ENCODE measurements at places on chromosomes 3 and 15.
A peak's percentile ranks its signal among the peaks of the same experiment; 100 is the strongest.

- DNase-seq = no peak
These were observed 7.2 kb upstream of the STAC start for GRCh38 chr3:36373084-36373483.

GRCh38 chr3:108006881-108007331, 83.9 kb downstream of the CD47 start:
- no peak for DNase-seq

GRCh38 chr3:16506884-16507577, 6.5 kb downstream of the RFTN1 start:
- DNase-seq = no peak

GRCh38 chr3:169002689-169003088, 660.8 kb downstream of the MECOM start:
- DNase-seq = no peak

GRCh38 chr15:42371096-42371495, 11.8 kb downstream of the CAPN3 start:
- no peak for DNase-seq

- no peak for DNase-seq
These were observed 114.0 kb downstream of the RFTN1 start for GRCh38 chr3:16399473-16399872.

- DNase-seq = no peak
These were observed 28.7 kb downstream of the TIPIN start for GRCh38 chr15:66327736-66328135.

GRCh38 chr3:176631165-176631564, 566.1 kb downstream of the TBL1XR1 start:
- no peak for DNase-seq

DNA sequence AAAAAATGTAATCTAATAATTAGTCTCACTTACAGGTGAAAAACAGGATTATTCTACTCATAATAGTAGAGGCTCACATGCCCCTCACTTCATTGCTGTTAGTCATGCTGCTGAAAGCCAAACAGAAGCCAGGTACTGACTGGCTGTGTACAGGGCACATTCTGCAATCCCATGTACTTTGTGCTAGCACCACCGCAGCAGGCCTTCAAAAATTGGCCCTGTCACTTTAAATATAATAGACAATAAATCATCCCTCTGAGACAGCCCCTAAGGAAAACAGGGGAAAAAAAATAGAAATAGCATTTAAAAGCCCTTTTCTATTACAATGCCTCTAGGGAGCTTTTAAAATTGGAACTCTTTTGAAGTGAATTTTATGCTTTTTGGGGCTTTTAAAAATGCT, 723.8 kb downstream of the TUSC7 start:
- DNase-seq = no peak

DNA sequence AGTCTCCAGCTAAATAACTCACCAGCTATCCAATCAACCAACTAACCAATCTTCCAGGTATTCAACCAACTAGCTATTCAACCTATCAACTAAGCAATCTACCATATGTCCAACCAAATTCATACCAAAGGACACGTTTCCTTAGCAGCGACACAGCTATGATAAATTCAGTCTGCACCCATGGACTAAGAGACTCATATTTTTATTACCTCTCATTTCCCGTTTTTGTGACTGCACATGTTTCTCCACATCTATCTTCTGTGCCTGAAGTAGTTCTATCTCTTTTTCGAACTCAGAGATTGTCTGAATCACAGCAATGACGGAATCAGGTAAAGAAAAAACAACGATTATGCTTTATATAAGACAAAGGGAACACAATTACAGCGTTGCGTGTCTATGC, 34.0 kb upstream of the GNB5 start:
- no peak for DNase-seq

DNA sequence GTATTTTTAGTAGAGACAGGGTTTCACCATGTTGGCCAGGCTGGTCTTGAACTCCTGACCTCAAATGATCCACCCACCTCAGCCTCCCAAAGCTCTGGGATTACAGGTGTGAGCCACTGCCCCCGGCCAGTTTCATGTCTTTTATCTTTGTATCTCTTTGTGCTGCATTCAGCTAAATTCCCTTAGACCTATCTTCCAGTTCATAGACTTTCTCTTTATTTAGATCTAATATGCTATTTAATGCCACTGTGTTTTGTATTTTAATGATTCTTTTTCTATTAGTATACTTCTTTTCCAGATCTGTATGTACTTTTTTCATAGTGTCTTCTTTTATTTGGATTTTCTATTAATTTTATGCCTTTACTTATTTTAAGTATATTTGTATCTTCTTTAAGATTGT, 14.9 kb downstream of the MINAR1 start:
- DNase-seq = no peak

- no peak for DNase-seq
These were observed 72.1 kb upstream of the RARB start for GRCh38 chr3:25355998-25356397.

- no peak for DNase-seq
These were observed 22.5 kb downstream of the GABRA5 start for GRCh38 chr15:26889298-26889898.

GRCh38 chr3:192055946-192056345, 595.0 kb downstream of the PYDC2 start:
- no peak for DNase-seq

- no peak for DNase-seq
These were observed 72.9 kb downstream of the RBMS3 start for GRCh38 chr3:29353807-29354206.

- no peak for DNase-seq
These were observed 355.4 kb downstream of the OTOL1 start for GRCh38 chr3:161851941-161852566.

- peak; percentile 60 for DNase-seq
These were observed at the start of gene RAB27A for GRCh38 chr15:55289746-55290527. Gene RAB27A, minus strand, starts transcription at chr15:55289813. Its CDS starts 54,879 bp downstream, at chr15:55234934.

DNA sequence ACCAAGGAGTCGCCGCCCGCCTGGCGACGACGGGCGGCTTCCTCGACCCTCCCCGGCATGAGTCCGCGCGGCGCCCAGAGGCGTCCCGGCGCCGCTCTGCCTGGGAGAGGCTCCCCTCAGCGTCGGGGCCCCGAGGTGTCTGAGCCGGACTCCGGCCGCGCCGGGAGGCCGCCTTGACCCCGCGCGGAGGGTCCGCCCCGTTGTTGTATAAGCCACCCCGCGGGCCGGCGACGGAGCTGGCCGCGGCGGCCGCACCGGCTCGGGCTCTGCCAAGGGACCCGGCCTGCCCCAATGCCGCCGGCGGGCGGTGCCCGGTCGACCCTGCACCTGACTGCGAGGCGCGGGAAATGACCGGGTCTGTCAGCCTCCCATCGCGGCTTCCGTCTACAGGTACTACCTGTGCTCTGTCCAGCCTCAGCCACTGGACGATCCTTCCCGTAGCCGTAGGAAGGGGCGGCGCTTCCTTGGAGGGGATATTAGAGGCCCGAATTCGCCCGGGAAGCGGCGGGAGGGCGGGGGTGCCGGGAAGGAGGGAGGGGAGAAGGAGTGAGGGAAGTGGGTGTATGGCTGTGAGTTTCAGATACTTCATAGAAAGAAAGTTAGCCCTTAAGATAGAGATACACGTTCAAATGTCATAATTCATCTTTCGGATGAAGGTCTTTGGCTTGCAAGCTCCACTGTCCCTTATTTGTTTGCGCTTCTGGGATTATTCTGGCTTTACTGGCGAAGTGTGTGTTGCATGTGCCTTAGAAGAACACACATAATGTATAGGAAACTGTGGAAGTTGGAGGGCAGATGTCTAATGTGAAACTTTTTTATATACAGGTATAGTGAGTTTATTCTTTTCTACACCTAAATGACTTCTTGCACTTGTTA, 620 bp downstream of the ABHD5 start:
- DNase-seq = no peak

DNA sequence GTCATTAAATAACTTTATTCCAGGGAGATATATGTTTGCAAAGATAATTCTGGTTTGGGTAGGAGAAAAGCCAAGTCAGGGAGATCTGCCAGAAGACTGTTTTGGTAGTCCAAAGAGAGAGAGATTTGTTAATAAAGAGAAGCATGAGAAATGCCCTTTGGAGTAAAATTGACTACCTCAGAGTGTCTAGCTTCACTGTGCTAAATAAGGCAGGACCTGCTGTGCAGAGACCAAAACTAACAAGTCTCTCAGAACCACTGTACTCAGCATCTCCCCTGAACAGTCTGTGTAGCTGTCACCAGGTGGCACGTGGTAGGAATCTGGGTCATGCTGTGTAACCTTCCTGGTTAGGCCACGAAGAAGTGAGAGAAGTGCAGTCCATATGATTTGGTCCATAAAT, 31.6 kb upstream of the SLC35G2 start:
- DNase-seq = no peak

DNA sequence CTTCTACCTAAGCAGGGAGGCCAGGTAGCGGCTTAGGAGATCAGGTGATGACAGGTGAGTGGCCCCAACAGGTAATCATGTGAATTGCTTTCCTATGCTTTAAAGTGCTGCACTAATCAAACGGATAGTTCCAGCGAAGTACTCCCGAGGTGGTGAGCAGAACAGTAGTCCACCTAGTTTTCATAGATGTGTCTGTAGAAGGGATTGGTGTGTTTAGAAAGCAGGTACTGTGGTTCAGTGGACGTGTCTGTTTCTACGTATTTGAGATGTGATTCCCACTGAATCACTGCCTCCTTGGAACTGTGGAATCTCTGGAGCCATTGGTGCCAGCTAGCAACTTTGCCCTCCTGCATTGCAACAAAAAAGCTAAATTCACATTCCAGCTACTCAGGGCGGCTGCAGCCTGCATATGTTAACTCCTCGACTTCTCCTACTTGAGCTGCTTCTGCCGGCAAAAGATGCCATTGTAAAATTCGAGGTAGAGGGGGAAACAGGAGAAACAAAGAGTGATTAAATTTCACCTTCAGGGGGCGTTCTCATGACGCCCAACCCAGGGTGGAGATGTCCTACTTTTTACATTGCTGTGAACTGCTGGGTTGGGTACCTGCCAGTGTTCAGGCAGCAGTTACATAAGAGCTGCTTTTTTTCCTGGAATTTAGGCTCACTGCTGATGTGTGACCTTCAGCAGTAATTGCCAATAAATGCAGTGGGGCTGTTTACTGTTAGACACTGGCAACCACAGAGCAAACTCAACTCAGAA, 227.3 kb downstream of the ITPR1 start:
- DNase-seq = no peak

DNA sequence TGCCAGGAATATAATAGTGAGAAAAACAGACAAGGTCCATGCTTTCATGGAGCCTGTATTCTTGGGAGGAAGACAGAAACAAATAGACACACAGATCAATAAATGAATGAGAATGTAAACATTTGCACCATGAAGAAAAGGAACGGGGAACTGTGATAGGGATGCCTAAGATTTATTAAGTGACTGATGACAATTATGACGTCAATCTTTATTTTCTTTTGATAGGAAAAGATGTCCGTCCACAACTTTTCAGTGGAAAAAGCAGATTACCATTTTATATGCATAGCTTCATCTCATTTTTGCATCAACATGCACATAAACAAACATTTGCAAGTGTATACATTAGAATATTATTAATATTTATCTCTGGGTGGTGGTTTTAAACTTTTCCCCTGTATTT, 27.9 kb upstream of the WNT5A start:
- no peak for DNase-seq

DNA sequence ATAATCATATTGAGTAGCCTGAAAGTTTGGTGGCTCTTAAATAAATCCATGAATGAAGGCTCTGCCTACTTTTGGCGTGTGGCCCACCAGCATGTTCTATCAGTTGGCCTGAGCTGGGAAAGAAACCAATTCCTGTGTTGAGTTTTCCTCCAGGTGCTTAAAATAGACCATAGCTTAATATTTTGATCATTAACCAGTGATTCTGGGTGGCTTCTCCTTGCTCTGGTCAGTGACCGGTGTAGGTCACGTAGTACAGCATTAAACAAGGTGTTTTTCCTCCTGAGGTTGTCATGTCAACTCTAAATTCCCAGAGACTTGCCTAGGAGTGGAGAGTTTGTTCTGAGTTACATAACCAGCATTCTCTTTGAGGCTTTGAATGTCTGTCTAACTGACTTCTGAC, 1.3 kb downstream of the HHLA2 start:
- no peak for DNase-seq

- no peak for DNase-seq
These were observed 481.4 kb upstream of the LMCD1 start for GRCh38 chr3:8020047-8020841.
